ENCODE measurements at places on chromosomes 16 and 17. TPM values are rescaled to one million over a fixed set of nuclear protein-coding genes. Genes with fewer than 3 reads are reported as not detected.

Gene CEMP1
- not detected for total RNA-seq

Gene TBC1D3H
- total RNA-seq = not detected

Gene CAVIN1
- 296 TPM for total RNA-seq

Gene RNF227
- total RNA-seq = 4.2 TPM

Gene CSH2
- not detected for total RNA-seq

Measured in urinary bladder (tissue), 4 donors.